ENCODE measurements at places on chromosomes 1 and 21.

- peak; percentile 4 for DNase-seq
Observed at GRCh38 chr1:201348211-201348566, 29.3 kb downstream of the TNNT2 start.

- DNase-seq: no peak
Observed at GRCh38 chr1:209985002-209985401, 47.0 kb downstream of the SYT14 start.

GRCh38 chr21:45820171-45821091 lies 161.1 kb upstream of the COL6A1 start:
- DNase-seq: peak; percentile 66

- no peak for DNase-seq
Observed at GRCh38 chr1:103960710-103961109, 211.0 kb downstream of the AMY1C start.

- DNase-seq: no peak
Observed at GRCh38 chr1:210597555-210598134, 268.9 kb downstream of the HHAT start.

GRCh38 chr1:23402286-23403037 lies 22.1 kb downstream of the TCEA3 start:
- no peak for DNase-seq

DNA sequence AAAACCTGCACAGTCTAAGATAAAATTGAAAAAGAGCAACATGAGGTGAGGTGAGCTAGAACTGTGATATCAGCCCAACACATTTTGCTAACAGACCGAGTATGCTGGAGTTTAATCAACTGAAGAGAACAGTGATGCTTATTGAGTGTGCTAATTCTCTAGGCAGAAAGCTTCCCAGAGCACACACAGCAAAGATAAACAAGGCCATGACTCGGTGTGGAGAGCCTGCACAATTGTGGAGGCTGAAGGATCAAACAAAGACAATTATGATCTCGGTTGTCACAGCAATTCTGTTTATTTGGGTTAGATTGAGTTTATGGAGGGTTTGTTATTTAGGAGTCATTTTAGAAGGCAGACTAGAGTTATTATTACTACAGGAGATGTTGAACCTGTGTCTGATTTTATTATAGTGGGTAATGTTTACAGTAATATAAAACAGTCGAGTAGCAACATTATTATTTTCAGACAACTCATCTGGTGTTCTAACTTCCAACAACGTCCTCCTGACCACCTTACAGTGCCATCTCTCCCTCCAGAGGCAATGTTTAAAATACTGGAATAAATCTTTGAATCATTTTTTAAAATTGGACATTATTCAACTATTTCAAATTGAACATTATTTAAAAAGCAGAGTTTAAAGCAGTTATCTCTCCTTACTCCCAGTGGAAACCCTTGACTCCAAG lies 40.2 kb downstream of the DPT start:
- no peak for DNase-seq

Data from activated CD8-positive, alpha-beta memory T cell treated with anti-CD3 and anti-CD28 coated beads for 1 hour (primary cell).